ENCODE measurements at places on chromosomes 1 and 21.

DNA sequence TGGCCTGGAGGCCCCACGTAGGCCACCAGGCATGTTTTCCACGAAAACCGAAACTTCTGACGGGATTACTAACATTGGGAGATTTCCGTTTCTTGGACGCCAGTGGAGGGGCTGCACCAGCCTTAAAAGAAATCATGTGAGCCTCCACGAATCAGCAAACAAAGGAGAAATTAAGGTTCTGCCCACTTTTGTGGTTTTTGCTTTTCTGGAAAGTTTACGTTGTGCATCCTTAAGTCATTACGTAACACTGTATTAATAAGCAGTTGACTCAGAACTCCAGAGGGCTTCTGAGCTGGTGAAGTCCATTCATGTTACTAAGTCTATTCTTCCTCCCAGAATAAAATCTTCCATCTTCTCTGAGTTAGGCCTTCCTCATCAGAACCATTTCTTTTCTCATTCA lies 168.5 kb downstream of the PSMG1 start:
- DNase-seq = peak; percentile 90

- DNase-seq = no peak
These were observed 7.7 kb upstream of the INAVA start for GRCh38 chr1:200887036-200887435.

DNA sequence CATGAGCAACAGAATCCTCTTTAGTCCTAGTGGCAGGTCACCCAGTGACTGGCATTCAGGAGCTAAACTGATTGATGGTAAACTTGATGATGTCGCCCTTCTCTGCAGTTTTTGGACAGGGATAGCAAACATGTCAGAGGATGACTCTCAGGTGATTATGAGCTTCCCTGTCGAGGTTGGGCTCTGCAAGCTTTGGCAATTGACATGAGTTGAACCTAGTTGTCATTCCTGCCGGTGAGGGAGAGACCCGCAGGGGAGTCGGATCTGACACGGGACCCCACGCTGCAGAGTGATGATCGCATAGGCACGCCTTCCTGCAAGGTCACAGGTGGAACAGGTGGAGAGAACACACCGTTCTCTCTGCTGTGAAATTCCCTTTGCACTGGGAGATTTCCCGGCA lies 438.0 kb upstream of the VAMP3 start:
- DNase-seq = no peak

DNA sequence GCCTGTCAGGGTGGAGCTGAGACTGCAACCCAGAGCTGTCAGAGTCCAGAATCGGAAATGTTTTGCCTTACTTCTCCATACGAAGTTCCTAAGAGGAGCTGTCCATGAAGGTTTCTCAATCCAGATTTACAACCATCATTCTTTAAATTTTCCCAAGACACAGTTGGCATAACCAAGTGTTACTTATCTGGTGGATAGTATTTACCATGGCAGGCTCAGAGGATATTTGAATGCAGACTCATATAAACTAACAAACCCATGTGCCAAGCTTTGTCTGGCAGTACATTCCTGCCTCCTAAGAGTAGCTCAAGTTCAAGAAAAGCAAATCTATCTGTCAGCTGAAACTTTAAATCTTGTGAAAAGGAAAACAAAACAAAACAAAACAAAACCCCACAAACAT lies 267.9 kb downstream of the ZNF326 start:
- DNase-seq = no peak

- no peak for DNase-seq
These were observed 33.0 kb upstream of the S100A7 start for GRCh38 chr1:153493343-153493960.

DNA sequence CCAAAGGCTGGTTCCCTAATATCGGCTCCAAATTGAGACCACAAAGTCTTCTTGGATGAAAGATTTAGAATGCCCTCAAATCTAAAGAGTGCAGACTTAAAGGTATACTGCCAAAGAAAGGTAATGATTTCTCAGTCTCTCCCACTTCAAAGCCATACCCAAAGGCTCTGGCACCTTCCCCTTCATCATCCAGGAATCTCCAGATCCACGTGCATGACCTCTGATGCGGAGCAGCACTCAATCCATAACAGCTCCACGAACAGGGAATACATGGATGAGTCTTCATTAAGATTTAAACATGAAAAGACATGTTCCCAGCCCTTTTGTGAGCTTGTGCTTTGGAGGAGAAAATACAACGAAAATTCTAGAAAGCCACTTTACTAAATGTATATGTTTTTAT lies 453.9 kb downstream of the DSCAM start:
- DNase-seq = no peak

- no peak for DNase-seq
These were observed 7.8 kb downstream of the UBIAD1 start for GRCh38 chr1:11280719-11281376.

DNA sequence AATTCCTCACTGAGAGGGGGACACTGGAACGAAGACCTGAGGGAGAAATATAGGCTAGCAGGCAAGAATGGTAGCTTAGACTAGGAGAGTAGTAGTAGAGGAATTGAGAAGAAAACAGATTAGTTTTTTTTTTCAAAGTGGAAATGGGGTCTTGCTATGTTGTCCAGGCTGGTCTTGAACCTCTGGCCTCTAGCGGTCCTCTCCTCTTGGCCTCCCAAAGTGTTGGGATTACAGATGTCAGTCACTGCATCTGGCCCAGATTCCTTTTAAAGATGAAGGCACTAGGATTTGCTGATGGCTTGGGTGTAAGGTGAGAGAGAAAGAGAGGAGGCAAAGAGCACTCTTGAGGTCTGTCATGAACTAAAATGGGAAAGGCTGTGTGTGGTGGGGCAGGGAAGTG lies 30.1 kb downstream of the NFASC start:
- no peak for DNase-seq

DNA sequence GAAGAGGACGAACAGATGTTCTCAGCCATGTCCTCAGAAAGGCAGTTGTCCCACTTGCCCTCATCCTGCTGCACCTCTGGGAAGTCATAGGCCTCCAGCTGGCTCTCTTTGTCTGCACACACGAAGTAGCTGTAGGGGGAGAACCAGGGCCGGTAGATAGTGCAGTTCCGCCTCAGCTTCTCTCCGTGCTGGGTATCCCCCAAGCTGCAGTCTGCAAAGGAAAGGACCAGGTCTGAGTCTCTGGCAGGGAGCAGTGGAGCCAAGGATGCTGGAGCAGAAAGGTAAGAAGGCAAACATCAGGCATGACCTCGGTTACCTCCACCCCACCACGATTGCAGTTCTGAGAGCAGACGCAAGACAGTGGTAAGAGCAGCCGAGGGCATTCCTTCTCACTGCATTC lies 2.2 kb downstream of the SPATA46 start:
- no peak for DNase-seq

DNA sequence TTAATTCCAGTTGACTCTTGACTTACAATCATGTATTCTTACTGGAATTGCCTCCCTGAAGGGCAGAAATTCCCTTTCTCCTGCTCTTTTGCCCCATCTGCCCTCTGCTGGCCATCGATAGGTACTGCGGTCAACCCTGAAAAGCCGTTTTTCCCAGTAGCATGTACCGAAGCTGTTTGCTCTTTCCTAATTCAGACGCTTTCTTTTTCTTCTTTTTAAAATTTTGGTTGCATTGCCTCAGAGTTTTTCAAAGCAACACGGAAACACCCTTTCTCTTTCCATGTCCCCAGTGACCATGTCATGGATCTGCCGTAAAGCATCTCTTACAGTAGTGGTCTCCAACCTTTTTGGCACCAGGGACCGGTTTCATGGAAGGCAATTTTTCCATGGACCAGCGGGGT lies 164.2 kb upstream of the C1orf21 start:
- peak; percentile 29 for DNase-seq

DNA sequence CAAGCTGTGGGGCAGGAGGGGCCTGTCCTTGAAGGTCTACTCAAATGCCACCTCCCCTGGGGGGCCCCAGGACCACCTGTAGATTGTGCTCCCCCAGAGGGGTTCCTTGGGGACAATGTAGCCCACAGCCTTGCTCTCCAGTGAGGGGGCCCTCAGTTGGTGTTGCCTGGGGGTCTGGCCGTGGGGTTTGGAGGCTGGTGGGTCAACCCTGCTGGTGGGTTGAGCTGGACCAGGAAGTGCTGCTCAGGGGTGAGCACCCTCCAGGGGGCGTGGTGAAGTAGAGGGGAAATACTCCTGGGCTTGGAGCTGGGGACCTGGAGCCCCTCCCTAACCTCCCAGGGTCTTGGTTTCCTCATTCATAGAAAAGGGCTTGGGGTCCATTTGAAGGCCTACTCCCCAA lies 143.6 kb upstream of the WNT4 start:
- DNase-seq = no peak

- DNase-seq = no peak
These were observed 10.1 kb upstream of the UBE4B start for GRCh38 chr1:10022656-10023055.

- no peak for DNase-seq
These were observed 6.5 kb upstream of the MFAP2 start for GRCh38 chr1:16986962-16987361.

- no peak for DNase-seq
These were observed 10.2 kb downstream of the IL24 start for GRCh38 chr1:206907304-206907991.

DNA sequence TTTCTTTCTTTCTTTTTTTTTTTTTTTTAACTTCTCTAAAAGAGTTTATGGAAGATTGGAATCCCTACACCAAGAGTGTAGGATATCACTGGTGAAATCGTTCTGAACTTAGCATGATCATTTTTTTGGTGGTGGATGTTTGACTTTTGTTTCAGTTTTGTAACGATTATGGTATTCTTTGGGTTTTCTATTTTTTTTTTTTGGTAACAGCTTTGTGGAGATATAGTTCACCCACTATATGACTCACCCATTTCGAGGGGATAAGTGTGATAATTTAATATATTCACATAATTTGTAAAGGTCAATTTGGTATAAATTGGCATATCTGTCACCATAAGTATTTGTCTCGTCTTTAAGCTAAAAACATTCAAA lies 29.2 kb downstream of the AGPAT3 start:
- DNase-seq = no peak

DNA sequence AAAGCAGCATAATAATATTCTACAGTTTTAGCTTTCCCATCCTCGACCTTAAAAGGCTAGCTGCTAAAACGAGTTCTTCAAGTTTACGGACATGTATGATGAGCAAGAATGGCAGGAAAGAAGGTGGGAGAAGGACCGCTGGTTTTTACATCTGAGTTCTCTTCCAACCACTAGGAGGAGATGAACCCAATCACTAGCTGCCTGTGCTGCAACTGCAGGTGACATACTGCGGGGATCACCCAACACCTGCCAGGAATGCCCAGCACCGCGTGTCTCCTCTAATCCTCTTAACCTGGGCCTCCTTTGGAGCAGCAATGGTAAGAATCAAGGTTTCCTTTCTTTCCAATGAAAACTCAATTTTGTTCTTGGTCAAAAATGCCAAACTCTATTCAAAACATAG lies 23.5 kb downstream of the TOR3A start:
- DNase-seq = no peak

- DNase-seq = peak; percentile 71
These were observed 1.9 kb downstream of the CSMD2 start for GRCh38 chr1:34162852-34163766.

GRCh38 chr1:84271441-84272151 lies 29.9 kb upstream of the SAMD13 start:
- DNase-seq = no peak

DNA sequence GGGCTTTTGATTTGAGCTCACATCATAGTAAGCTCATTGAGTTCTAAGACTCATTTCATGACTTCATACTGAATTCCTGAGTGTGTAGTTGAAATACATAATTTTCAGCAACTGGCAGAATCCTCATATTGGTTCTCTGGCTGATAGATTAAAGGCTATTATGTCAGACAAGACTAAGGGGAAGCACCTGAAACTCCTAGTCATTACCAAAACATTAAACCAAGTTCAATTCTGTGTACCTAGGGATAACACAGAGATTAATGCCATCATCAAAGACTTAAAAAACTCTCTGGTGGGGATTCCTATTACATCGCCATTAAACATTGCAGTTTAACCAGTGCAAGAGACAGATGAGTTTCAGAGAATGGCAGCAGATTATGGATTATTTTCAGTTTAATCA lies 339.1 kb downstream of the PTPRC start:
- no peak for DNase-seq

- no peak for DNase-seq
These were observed 26.8 kb upstream of the COL6A2 start for GRCh38 chr21:46071082-46071481.

DNA sequence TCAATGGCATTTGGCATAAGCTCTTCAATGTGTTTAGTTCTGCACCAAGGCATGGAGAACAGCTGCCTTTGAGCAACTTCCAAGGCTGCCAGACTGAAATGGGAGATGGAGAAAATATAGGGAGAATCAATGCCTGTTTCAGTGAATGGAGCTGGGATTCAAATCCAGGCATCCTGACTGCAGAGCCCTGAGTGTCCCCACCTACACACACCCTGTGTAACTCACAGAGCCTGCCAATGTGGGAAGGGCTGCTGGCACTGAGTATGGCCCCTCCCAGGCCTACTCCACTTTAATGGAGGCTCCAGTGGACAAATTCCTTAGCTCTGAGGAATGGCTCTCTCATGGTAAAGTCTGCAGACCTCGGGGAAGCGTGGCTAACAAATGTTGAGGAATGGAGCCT lies 145.6 kb upstream of the TNR start:
- no peak for DNase-seq

DNA sequence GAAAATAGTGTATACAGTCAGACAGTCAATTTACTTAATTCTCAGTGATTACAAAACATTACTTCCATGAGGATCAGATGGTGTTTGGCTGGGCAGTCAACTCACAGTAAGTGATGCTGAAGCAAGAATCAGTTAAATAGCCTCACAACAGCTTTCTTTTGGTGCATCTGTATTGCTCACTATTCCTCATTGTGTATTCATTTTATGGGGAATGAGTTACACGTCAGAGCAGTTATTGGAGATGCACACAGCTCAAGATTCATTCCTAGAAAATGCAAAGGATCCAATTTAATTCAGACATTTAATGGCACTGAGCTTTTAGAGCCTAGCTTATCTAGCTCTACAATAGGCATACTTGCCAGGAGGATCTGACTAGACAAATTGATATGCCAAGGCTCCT lies 150.6 kb downstream of the HS2ST1 start:
- DNase-seq = no peak

GRCh38 chr1:6646499-6647148 lies 22.0 kb downstream of the THAP3 start:
- peak; percentile 37 for DNase-seq

DNA sequence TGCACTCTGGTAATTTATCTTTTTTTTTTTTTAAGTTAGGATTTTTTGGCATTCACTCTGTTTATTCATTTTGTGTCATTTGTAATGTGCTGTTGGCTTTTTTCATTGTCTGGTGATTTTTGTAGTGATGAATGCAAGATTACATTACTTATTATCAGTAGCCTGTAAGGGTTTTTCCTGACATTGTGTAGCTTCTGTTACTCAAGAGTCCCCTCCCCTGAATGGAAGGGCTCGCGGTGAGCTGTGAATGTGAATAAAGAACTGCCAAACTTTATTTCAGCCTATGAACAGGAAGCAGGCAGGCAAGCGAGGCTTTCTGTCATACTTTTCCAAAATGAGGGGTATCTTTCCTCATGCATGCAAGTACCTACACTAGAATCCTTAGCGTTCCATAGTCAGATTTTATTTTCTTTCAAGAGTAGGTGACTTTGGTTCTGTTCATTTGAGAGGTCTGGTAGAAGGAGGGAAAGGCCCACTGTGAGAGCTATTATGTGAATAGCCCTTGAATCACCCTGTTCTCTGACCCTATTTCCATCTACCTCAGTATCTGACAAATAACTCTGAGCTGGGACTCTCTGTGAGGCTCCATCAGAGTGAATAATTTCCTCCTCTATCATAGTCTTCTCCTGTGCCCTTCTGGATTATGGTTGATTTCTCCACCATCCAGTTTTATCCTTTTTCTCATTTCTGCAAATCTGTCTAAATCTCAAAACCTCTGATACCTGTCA lies 114.0 kb downstream of the CD247 start:
- DNase-seq = no peak
